ENCODE measurements at places on chromosomes 2 and 18. TPM values are rescaled to one million over a fixed set of nuclear protein-coding genes. Genes with fewer than 3 reads are reported as not detected.

DNA sequence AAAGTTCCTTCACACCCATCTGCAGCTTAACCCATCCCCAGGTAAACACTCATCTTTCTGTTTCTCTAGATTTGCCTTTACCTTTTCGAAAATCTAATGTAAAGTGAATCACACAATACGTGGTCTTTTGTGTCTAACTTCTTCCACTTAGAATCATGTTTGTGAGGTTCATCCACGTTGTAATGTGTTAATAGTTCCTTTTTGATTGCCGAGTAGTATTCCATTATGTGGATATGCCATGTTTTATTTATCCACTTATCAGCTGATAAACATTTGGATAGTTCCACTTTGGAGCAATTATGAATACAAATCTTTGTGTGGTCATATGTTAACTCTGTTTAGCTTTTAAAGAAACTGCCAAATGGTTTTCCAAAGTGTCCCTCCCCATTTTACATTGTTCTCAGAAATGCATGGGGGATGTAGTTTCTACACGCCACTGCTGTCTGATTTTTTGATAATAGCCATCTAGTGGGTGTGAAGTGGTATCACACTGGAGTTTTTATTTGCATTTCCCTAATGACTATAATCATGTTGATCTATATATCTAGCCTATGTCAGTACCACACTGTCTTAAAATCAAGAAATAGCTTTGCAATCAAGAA, 22.3 kb downstream of the PECR start:
- no peak for DNase-seq
- no peaks in the 10 kb centered on the region for H3K4me1 ChIP-seq
- no peak overlapping the region for H3K4me3 ChIP-seq
- H3K27ac ChIP-seq: no peak overlapping the region
- H3K27me3 ChIP-seq: no peaks in the 10 kb centered on the region

- no peaks in the 10 kb centered on the region for H3K27me3 ChIP-seq
- DNase-seq: no peak
- H3K27ac ChIP-seq: no peak overlapping the region
- no peaks in the 10 kb centered on the region for H3K4me1 ChIP-seq
- H3K36me3 ChIP-seq: no peaks in the 10 kb centered on the region
These were observed 81.2 kb downstream of the INSIG2 start for GRCh38 chr2:118169359-118170005.

DNA sequence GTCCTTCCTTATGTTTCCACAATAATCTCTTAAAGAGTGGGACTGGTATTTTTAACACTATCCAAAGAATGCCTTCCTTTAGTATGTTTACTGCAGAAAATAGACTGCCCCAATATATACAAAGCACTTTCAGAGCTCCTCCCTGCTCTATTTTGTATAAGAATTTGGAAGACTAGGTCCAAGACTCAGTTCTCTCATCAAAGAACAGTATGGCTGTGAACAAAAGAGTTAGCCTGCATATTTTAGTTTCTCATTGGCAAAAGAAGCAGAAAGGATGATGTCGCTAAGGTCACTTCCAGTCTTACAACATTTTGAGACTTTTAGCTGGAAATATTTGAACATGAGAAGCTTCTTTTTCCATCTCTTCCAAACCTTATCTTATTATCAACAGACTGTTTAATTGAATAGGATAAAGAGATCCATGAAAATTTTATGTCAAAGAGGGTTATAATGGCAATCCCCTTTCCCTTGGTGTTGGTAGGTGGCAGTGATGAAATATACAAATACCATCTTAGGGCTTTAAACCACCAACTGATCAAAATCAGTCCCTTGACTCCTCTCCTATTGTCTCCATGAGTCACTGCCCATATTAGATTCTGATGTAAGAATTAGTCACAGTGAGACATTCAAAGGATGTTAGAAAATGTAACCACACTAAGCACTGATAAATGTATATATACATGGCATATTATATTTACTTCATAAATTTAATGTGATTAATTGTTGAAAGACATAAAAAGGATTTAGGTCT, 266.9 kb upstream of the DSEL start:
- peak; percentile 94 for DNase-seq
- no peak overlapping the region for H3K4me3 ChIP-seq
- H3K4me1 ChIP-seq: peaks cover 7% of the 10 kb centered on the region
- no peaks in the 10 kb centered on the region for H3K36me3 ChIP-seq
- H3K27me3 ChIP-seq: no peaks in the 10 kb centered on the region

DNA sequence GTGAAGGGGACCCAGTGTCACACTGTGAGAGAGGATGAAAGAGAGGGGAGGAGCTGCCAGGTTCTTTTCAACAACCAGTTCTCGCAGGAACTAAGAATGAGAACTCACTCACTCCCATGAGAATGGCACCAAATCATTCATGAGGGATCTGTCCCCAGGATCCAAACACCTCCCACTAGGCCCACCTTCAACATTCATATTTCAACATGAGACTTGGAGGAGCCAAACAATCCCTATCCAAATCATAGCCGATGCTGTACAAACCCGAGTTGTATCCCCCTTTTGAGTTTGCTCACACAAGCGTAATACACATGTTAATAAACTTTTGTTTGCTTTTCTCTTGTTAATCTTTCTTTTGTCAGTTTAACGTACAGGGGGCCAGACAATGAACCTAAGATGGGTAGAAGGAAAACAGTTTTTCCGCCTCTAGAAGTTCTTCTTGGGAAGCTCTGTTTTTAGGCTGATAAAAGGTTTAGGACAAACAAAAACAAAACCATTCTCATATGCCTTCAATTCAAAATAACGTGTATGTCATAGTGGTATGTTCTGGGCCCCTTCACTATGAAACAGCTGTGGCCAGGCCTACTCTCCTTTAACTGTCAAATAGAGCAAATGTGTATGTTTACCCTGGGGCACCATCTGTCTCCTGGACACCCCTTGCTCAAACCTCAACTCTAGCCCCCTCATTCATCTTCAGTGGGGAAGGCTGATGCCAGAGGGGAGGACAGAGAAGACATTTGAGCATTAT, 9.1 kb upstream of the TMEM37 start:
- no peak overlapping the region for H3K27ac ChIP-seq
- no peaks in the 10 kb centered on the region for H3K36me3 ChIP-seq
- peaks cover 28% of the 10 kb centered on the region for H3K27me3 ChIP-seq
- DNase-seq: no peak
- no peaks in the 10 kb centered on the region for H3K4me1 ChIP-seq

The SP140 gene
- 0.33 TPM for total RNA-seq

The DSEL gene
- total RNA-seq: 157 TPM
